ENCODE measurements at places on chromosomes 6 and 20.

- DNase-seq = no peak
Observed at GRCh38 chr6:52423971-52424381, 3.8 kb downstream of the EFHC1 start.

- no peak for DNase-seq
Observed at GRCh38 chr6:124557873-124558272, 404.4 kb upstream of the RNF217 start.

DNA sequence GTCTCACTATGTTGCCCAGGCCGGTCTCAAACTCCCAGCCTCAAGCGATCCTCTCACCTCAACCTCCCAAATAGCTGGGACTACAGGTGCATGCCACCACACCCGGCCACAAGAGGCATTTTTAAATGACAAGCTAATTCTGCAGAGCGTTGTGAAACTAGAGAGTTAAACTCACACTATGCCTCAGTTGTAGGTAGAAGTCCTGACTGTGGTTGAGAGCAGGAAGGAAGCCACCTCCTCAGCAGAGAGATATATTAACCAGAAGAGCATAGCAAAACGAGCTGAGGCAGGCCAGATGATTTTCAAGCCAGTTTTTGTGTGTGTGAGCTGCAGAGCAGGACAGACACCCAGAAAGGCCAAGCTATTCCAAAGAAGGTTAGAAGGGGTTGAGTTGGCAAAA, 150.3 kb downstream of the MBOAT1 start:
- DNase-seq = no peak

GRCh38 chr6:128841518-128841917, 41.4 kb upstream of the LAMA2 start:
- DNase-seq = no peak

DNA sequence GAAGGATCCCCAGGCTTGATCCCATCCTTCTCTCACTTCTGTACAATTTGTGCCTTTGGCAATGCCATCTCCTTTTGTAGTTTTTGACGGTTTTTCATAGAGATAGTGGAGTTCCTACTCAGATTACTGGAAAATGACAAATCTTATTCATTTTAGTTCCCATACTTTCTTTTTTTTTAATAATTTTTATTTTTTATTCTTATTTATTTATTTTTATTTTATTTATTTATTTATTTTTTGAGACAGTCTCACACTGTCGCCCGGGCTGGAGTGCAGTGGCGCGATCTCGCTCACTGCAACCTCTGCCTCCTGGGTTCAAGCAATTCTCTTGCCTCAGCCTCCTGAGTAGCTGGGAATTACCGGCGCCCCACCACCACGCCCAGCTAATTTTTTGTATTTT, 4.3 kb upstream of the GABBR1 start:
- no peak for DNase-seq

DNA sequence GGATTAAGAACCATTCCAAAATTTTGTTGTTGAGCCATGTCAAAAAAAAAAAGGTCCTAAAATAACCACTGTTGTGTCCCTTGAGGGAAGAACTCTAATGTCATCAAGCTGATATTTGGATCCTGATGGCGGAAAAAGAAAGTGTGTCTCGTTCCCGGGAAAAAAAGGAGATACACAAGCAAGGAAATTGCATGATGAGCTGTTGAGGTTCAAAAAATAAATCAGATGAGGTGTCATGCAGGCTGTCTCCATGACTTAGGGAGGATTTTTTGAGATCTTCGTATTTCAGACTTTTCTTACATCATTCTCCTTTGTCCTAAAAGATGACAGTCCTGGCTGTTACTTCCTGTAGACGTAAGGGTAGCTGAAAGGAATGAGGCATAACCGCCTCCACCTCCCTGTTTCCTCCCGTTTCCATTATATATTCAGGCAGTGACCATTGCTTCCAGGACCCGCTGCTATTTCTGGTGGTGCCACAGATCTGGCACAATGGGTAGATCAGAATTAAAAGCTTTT, 117.3 kb upstream of the TNFAIP3 start:
- DNase-seq = no peak

DNA sequence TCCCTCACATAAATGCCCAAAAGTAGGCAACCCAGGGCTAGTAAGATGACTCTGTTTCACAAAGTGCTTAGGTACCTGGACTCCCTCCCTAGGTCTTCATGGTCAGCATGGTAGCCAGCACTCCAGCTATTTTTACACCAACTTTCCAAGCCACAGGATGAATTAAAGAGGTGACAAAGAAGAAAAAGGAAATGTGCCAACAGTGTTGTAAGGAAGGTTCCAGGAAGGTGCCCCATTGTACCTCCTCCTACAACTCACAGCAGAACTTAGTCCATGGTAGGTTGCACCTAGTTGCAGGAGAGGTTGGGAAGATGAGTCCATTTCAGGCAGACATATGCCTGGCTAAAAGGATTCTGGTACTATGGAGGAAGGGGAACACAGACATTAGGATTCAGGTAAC, 19.7 kb upstream of the RNF8 start:
- DNase-seq = no peak

DNA sequence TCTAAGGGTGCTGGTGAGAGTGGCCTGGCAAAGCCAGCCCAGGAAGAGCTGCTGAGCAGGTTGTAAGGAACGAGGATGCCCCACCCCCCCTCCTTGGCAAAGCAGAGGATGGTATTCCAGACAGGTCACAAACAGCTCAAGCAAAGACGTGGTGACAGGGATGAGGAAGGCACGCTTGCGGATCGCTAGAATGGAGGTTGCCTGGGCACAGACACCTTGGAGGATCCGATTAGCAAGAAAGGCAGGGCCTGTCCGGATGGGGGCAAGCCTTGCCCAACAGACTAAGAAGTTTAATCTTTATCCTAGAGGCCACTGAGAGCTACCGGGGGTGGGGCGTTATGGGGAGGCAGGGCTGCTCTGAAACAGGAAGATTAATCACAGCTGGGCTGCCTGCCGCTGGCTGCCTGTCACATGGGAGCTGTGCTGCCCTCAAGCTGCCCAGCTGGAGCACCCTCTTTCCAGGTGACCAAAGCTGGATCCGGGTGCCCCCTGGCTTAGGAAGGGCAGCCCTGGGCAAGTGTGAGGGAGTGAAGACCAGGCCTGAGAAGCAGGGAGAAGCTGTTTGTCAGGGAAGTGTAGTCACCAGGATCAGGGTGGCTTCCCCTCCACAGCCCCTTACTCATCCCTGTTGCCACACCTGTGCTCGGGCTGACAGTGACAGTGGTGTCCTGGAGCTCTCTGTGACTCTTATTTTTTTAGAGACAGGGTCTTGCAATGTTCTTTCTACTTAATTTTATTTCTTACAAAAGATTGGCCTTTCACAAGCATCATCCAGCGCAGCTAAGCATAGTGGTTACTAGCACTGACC, 9.1 kb upstream of the MAPK13 start:
- DNase-seq = no peak

- DNase-seq = no peak
Observed at GRCh38 chr6:148703900-148704299, 42.9 kb upstream of the UST start.

DNA sequence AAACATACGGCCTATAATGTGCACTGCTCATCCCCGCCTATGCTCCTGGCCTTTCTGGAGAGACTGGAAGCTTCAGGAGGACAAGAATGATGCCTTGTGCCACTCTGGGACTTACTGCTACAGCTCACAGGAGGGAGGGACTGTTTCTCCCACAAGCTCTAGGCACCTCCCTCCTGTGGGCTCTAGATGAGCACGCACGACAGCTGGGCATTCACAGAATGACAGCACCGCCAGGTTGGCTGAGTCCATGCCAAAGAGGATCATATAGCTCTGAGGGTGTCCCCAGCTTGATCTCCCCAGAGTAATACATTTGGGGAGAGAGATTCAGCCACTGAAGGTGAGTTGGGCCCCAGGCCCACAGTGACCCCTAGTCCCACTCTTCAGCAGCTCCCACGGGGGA, 10.1 kb upstream of the PGC start:
- no peak for DNase-seq

All from stimulated activated CD8-positive, alpha-beta memory T cell treated with anti-CD3 and anti-CD28 coated beads, Interleukin-2, amount 100 ng/mL, for 1 hour (primary cell).